Small intestine (tissue), 16 donors: ENCODE measurements at places on chromosomes 12 and 14.
A peak's percentile ranks its signal among the peaks of the same experiment; 100 is the strongest.

DNA sequence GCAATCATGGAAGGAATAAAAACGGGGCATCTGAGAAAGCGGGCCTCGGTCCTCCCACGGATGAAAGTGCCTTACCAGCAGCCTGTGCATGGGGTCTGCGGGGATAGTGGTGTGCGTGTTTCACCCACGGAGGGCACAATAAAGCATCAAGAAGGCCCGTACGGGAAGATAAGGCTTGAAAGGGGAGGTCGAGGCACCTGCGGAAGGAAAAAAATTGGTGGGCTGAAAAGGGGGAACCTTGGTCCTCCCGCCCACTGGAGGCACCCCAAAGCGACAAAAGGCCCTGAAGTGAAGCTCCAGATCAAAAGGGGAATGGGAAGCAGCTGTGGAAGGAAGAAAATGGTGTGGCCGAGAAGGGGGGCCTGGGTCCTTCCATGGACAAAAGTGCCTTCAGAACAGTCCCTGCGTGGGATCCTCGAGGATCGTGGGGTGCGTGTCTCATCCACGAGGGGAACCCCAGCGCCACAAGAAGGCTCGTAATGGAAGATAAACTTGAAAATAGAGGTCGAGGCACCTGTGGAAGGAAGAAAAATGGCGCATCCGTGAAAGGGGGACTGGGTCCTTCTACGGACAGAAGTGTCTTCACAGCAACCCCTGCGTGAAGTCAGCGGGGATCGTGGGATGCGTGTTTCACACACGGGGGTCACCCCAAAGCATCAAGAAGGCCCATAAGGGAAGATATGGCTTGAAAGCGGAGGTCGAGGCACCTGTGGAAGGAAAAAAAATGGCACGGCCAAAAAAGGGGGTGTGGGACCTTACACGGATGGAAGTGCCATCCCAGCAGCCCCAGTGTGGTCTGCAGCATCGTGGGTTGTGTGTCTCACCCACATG is 276.9 kb downstream of the ALG10 start:
- no peak for DNase-seq
- H3K4me3 ChIP-seq, result no peak overlapping the region
- no peaks in the 10 kb centered on the region for H3K27me3 ChIP-seq
- no peaks in the 10 kb centered on the region for H3K36me3 ChIP-seq

DNA sequence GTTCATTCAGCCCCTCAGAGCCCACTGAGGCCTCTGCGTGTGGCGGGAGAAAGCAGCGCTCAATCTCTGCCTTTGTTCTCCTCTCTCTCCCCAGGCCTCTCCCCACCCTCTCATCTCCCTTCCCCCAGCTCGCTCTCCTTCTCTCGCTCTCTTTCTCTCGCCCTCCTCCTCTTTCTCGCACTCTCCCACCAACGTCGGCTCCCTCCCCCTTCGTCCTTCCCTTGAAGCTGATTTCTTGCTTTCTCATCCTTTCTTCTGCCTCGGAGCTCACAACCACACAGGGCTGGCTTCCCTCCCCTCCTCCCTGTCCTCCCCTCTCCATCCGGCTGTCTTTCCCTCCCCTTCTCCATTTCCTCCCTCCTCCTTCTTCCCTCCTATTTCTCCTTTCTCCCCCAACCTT is 96.4 kb downstream of the LRRC74A start:
- DNase-seq, result no peak
- H3K4me1 ChIP-seq, result peaks cover 20% of the 10 kb centered on the region
- no peak overlapping the region for H3K4me3 ChIP-seq
- H3K27ac ChIP-seq, result no peak overlapping the region
- H3K36me3 ChIP-seq, result no peaks in the 10 kb centered on the region

- no peaks in the 10 kb centered on the region for H3K27me3 ChIP-seq
- H3K27ac ChIP-seq, result no peak overlapping the region
- no peak for DNase-seq
- no peaks in the 10 kb centered on the region for H3K36me3 ChIP-seq
Observed at GRCh38 chr12:15155271-15155670, 65.9 kb downstream of the RERG start.

GRCh38 chr12:103813949-103814348 is 27.1 kb downstream of the NT5DC3 start:
- no peak overlapping the region for H3K27ac ChIP-seq
- no peak for DNase-seq
- peaks cover 2% of the 10 kb centered on the region for H3K36me3 ChIP-seq
- no peak overlapping the region for H3K4me3 ChIP-seq

DNA sequence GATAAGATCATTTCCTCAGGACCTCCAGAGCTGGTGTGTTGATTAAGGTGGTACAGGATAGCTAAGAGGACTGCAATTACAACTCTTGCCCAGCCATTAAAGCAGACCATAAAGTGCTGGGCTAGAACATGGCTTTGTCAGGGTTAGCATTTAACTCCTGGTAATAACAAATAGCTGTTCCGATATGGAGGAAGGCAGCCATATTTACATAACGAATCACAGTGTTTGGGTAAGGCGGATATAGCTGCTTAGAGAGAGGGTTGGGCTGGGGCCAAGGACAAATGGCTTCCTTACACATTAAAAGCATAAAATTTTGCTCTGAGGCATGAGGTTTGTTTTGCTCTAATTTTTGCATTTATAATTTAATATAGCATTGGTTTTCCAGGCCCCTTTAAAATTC is 297.7 kb upstream of the DDHD1 start:
- DNase-seq, result peak; percentile 31
- H3K27me3 ChIP-seq, result no peaks in the 10 kb centered on the region
- no peak overlapping the region for H3K4me3 ChIP-seq
- H3K36me3 ChIP-seq, result no peaks in the 10 kb centered on the region
- no peak overlapping the region for H3K27ac ChIP-seq

DNA sequence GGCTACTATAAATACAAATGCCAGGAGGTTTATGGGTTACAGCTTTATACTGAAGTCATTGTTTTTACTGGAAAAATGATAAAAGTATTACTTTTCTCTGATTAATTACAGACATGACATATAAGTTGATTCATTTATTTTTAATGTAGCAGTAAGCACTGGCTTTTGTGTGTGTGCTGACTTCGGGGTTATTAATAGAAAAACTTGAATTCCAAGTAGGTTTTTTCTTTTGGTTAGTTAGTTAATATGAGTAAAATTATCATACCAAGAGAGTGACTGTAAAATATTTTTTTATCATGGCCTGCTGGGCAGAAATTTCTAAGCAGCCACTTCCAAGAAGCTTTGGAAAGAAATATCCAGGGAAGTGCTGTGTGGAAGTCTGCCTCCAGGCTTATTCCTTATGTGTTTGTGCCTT is 56.4 kb downstream of the IFT81 start:
- no peak overlapping the region for H3K27ac ChIP-seq
- no peaks in the 10 kb centered on the region for H3K36me3 ChIP-seq

DNA sequence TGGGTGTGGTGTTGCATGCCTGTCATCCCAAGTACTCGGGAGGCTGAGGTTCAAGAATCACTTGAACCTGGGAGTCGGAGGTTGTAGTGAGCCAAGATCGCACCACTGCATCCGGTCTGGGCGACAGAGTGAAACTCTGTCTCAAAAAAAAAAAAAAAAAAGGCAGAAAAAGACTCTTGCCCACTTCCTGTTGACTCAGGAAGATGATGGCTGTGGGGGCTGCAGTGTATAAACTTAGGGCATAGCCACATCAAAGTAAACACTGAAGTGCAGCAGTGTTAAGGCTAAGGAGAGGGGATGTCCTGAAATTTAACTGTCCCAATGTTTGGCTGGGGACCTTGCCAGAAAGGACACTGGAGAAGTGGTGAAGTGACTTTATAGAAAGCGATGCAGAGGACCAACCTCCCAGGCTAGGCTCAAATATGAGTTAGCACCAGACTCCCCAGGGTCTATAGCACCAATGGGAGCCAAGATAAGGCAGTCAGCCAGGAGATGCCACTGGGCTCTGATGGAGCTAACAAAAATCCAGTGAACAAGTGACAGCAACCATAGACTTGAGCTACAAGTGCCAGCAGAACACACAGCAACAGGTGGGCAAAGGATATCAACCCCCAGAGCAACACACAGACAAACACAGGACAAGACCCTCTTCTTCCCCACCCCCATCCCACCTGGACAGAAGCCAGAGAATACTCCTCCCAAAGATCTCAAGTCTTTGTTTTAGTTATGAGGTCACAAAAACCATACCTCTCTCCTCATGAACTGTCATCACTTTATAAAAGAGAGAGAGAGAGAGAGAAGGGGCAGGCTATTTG is 28.0 kb downstream of the NELL2 start:
- no peaks in the 10 kb centered on the region for H3K4me1 ChIP-seq
- H3K27me3 ChIP-seq, result no peaks in the 10 kb centered on the region
- no peak overlapping the region for H3K4me3 ChIP-seq
- DNase-seq, result peak; percentile 49
- H3K27ac ChIP-seq, result no peak overlapping the region
- no peaks in the 10 kb centered on the region for H3K36me3 ChIP-seq

DNA sequence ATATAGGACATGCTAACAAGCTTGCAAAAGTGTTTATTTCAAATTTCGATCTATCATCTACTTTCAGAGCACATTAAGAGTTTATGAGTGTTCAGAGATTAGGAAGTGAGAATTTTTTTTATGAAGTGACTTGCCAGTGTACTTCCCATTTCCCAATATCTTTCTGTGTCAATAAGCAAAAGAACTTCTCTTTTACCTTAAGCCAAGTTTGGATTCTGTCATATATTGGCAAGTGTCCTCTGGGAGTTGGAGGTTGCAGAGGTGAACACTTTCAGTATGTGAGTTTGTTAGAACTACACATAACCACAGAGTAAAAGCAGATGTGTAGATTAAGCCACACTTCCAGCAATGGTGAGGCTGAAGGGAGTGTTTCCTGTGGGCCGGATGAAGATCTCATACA is 16.6 kb upstream of the KLRF1 start:
- no peak overlapping the region for H3K27ac ChIP-seq
- H3K36me3 ChIP-seq, result no peaks in the 10 kb centered on the region
- no peak for DNase-seq
- H3K4me1 ChIP-seq, result no peaks in the 10 kb centered on the region
- peaks cover 7% of the 10 kb centered on the region for H3K27me3 ChIP-seq

DNA sequence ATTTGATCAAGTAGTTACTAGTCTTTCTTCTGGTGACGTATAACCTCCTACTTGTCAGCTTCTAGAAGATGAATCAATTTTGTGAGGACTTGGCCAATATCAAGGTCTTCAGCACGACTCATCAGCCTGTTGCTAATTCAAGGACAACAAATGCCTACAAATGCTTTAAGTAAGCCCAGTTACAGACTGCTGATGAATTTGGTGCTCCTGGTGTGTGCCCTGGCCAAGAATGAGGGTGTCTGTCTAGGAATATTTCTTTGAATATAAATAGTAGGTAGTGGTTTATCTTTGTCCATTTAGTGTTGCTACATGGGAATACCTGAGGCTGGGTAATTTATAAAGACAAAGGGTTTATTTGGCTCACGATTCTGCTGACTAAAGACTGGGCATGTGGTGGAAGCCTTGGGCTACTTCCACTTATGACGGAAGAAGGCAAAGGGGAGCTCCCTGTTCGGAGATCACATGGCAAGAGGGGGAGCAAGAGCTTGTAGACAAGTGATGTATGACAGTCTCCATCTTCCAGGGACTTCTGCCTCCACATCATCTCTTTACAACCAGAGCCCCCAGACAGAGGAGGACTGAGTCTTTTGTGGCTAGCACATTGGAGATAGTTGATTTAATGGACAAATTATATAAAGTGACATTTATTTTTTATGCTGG is 180.2 kb downstream of the CRADD start:
- H3K27ac ChIP-seq, result no peak overlapping the region
- no peak overlapping the region for H3K4me3 ChIP-seq
- peaks cover 3% of the 10 kb centered on the region for H3K4me1 ChIP-seq
- H3K27me3 ChIP-seq, result no peaks in the 10 kb centered on the region

DNA sequence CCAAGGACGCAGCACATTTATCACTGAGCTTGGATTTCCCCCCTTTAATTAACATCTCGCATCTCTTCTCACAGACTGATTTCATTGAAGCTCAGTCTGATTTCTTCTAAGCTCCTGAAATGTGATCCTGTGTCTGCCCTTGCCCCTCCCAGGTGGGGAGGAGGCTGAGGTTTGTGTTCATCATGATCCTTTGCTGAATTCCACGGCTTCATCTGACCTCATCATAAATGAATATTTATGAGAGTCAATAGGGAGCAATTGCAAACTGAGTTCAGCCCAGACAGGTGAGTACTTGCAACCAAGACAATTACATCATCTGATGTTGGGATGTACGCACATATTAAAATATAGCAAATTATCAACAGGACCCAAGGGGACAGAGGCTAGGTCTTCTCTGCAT is 72.4 kb downstream of the MAP1LC3B2 start:
- no peak overlapping the region for H3K4me3 ChIP-seq
- H3K27me3 ChIP-seq, result peaks cover 2% of the 10 kb centered on the region
- no peak for DNase-seq
- no peaks in the 10 kb centered on the region for H3K36me3 ChIP-seq

DNA sequence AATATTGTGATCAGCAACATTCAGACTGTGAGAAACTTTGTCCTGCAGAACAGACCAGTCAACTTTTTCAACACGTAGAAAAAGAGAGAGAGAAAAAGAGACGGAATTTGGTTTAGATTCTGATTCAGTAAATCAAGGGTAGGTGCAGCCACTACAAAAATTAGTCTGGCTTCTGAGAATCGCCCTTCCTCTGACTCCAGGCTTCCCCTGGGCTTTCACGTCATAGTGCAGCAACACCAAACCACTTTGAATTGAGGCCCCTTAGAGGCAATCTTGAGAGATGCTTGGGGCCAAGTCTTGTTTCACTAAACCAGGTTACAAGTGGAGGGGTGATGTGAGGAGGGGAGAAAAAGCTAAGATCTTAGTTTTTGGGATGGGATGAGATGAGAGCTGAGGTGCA is 37.5 kb upstream of the PTGR2 start:
- H3K36me3 ChIP-seq, result no peaks in the 10 kb centered on the region
- DNase-seq, result no peak
- H3K27me3 ChIP-seq, result no peaks in the 10 kb centered on the region
- no peaks in the 10 kb centered on the region for H3K4me1 ChIP-seq
- H3K27ac ChIP-seq, result no peak overlapping the region

- no peak overlapping the region for H3K27ac ChIP-seq
- DNase-seq, result peak; percentile 71
- no peaks in the 10 kb centered on the region for H3K36me3 ChIP-seq
- H3K4me3 ChIP-seq, result no peak overlapping the region
- no peaks in the 10 kb centered on the region for H3K4me1 ChIP-seq
Observed at GRCh38 chr14:51575349-51576116, 76.2 kb upstream of the FRMD6 start.

GRCh38 chr12:101001669-101002068 is 207.1 kb downstream of the ANO4 start:
- H3K27me3 ChIP-seq, result no peaks in the 10 kb centered on the region
- no peaks in the 10 kb centered on the region for H3K36me3 ChIP-seq
- no peaks in the 10 kb centered on the region for H3K4me1 ChIP-seq
- no peak for DNase-seq
- H3K4me3 ChIP-seq, result no peak overlapping the region
- no peak overlapping the region for H3K27ac ChIP-seq

GRCh38 chr12:1367331-1368291 is 226.8 kb downstream of the FBXL14 start:
- H3K27ac ChIP-seq, result no peak overlapping the region
- no peak for DNase-seq
- no peak overlapping the region for H3K4me3 ChIP-seq
- peaks cover 2% of the 10 kb centered on the region for H3K36me3 ChIP-seq
- no peaks in the 10 kb centered on the region for H3K27me3 ChIP-seq

- no peak overlapping the region for H3K4me3 ChIP-seq
- no peaks in the 10 kb centered on the region for H3K27me3 ChIP-seq
- no peak overlapping the region for H3K27ac ChIP-seq
- peaks cover 2% of the 10 kb centered on the region for H3K36me3 ChIP-seq
- H3K4me1 ChIP-seq, result no peaks in the 10 kb centered on the region
- peak; percentile 70 for DNase-seq
Observed at GRCh38 chr12:3803865-3804472, 51.1 kb upstream of the CRACR2A start.
